ENCODE measurements at places on chromosomes 16 and 17.

GRCh38 chr17:79070266-79070880 lies 4.3 kb upstream of the ENGASE start:
- DNase-seq = no peak

DNA sequence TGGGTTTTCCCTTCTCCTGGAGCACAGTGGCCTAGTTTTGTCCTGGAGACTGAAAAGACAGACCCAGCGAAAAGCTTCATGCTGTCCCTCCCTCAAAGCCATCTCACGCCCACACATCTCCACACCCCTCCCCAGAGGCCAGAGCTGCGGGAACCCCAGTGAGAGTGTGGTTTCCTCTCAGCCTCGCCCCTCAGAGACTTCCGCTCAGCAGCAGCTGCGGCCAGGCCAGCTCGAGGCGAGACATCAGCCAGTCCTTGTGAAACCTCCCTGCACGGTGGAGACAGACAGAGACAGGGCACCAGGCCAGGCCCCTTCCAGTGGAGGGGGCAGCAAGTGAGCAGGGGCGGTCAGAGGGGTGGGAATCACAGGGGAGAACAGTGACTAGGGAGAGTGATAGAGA lies 77.0 kb upstream of the TNRC6C start:
- peak; percentile 56 for DNase-seq

DNA sequence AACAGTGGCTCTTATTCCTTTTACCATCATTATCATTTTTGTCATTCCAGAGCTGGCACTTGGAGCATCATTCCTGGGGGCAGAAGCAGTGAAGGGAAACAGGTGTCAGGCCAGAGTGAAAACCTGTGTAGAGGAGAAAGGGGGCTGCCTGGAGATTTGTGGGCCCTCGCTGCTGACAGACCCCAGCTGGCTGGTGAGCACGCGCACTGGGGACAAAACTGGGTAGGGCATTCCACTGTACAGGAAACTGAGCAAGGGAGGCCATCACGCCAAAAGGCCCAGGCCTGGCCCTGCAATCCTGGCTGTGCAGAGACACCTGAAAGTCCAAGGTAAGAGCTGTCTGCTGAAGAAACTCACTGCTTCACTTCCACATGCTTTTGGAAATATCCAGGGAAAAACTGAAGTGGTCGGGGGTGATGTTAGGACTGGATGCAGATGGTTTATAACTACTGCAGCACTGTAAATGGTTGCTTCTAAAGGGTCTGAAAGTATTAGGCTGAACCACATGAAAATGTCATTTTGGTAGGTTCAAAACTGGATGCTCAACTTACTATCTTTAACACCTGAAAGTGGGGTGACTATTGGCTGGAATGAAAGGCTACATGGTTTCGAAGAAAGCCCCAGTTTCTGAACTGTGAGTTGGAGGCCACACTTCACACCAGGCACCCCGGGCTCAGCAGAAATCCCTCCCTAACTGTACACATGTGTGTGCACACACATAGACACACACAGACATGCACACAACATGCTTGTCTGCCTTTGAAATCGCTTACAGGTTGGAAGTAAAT lies 225.0 kb downstream of the C16orf78 start:
- no peak for DNase-seq

DNA sequence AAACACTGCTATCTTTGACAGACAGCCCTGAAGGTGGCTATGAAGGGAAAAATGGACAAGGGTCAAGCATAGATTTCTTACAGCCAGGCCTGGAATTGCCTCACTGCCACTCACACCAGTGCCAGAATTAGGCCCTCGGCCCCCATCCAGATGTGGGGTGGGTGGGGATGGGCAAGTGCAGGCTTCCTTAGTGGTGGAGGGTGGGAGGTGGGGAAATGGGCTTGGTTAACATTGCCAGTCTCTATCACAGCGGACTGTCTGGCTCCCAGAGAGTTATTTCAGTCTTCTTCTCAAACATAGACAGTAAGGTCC lies 24.9 kb downstream of the B9D1 start:
- no peak for DNase-seq

GRCh38 chr16:57137043-57137442 lies 44.7 kb downstream of the CPNE2 start:
- DNase-seq = no peak

DNA sequence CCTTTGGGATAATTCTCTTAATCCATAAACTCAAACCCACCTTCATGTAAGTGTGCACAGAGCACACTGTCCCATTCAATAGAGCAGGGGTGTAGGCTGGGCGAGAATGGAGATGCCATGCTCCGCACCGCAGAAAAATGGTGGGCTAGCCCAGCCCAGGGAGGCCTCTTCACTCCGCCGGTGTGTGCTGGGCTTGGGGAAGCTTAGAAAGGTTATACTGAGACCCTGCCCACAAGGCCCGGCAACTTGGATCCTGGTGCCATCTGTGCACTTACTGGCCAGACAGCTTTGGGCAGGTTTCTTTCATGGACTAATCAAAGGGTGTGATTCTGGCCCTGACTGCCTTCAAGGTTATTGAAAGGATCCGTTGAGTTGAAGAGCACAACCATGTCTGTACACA lies 3.7 kb upstream of the STAT5A start:
- DNase-seq = no peak

Measured in SHP77 treated with DMSO at 0.1 percent for 48 hours (cell line).